ENCODE measurements at places on chromosomes 3 and 15.

GRCh38 chr15:60635507-60636352 lies 156.8 kb upstream of the ICE2 start:
- no peak for DNase-seq

- DNase-seq = no peak
These were observed 309.2 kb downstream of the PDCD6IP start for GRCh38 chr3:34107669-34108068.

- no peak for DNase-seq
These were observed 13.0 kb downstream of the CALML4 start for GRCh38 chr15:68192117-68192516.

DNA sequence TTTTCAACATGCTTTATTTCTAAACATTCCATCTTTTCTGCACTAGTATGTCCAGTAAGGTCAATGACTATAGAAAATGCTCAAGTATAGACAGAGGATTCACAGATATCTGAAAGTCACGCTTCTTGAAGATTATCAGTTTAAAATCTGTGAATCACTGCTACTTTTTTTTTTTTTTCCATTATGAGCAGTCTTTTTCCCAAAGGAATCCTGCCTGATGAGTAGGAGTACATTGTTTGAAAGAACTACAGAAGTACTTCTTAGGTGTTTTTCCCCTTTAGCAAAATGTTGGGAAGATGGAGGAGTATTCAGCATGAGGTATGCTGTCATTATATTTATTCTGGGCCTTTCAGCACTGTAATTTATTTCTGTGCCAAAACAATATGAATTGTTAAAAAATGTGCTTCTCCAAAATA lies 266.2 kb downstream of the NLGN1 start:
- no peak for DNase-seq

DNA sequence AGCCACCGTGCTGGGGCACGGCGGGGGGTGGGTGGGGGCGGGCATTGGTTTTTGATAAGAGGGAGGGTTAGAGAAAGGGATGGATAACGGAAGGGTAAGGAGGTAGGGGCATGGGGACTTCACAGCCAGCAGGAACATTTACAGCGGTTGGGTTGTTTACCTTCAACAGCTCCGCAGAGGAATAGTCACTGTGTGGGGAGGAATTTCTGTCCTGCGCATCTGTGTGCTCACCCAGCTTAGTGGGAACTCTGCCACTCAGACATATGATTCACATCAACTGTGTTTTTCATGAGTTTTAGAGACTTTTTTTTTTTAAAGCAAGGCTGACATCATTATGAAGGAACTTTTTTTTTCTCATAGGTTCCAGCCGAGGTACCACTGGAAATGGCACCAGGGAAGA lies 19.6 kb downstream of the CHRD start:
- peak; percentile 82 for DNase-seq

Measured in non-pigmented ciliary epithelial cell (primary cell).